ENCODE measurements at places on chromosomes 7 and 10.
A peak's percentile ranks its signal among the peaks of the same experiment; 100 is the strongest.

DNA sequence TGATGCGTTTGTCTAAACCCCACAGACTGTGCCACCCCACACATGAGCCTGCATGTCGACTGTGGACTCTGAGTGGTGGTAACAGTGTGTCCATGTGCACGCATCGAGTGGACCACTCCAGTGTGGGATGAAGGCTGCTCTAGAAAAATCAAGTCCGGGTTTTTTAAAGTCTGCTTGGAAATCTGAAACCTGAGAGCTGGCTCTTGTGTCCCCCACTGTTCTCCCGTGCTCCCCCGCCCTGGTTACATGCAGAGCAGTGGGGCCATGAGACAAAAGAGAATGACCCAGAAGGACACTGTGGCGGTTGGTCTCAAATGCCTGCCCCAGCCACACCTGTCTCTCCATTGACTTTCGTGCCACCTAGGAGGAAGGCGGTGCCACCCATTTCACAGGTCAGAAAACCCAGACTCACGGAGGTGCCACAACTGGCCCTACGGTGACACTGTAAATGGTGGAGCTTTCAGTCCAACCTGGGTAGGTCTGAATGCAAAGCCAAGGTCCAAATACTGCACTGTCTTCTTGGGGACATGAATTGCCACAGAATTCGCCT lies 27.3 kb upstream of the PWWP2B start:
- DNase-seq, result peak; percentile 28

DNA sequence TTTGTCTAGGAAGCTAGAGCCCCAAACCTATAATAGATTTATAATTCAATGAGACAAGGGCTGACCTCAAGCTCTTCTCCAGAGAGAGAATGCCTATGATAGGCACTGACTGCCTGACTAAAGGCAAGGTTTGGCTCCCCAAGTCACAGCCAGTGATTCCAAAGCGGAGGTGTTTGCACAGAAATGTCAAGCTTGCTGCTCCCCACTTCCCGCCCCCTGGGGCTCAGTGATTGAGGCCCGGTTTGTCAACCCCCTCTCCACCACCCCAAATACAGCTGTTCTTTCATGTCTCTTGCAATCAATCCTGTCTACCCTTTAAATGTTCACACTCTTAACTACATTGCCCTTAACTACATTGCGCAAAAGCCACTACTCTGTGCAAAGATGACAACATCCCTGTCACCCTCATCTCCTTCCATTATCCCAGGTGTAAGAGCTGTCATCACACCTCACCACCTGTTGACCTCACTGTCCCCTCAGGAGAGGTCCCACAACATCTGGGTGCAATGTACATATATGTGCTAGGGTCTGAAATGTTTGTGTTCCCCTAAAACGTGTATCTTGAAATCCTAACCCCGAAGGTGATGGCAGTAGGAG lies 58.0 kb downstream of the NUDCD3 start:
- DNase-seq, result no peak

- no peak for DNase-seq
Measured at GRCh38 chr7:64907641-64908326, 4.7 kb downstream of the ZNF273 start.

GRCh38 chr7:27223941-27224575 lies 18.5 kb upstream of the EVX1 start:
- DNase-seq, result no peak

DNA sequence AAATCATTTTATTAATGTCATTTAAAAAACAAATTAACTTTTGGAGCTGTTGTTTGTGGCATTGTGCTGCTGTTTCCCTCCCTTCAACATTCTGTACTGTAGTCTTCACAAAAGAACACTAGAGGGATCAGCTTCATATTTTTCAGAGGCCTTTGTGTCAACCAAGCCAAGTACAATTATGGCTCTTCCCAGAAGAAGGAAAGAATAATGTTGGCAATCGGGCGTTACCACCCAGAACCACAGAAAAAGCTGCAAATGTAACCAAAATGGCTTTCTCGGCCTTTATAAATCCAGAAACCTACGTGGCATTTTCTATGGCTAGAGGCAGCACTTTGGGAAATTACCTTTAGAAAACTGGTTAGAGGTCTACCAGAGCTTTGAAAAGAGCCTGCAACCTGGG lies 98.8 kb upstream of the COL1A2 start:
- no peak for DNase-seq

DNA sequence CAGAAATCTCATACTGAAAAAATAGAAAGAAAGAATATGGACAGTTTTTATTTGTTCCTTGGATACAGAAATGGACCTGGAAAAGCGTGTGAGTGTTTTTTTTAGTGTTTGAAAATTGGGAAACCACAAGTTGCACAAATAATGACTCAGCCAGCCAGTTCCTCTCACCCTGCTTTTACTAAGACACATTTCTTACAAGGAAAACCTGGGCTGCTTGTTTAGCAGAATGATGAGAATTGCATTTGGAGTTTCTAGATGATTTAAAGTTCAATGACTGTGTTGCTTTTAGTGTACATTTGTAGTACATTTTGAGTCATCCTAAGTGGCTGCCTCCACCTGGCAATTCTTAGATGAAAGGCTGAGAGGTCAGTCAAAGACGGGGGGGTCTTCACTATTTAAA lies 218.7 kb downstream of the ABCA13 start:
- no peak for DNase-seq

GRCh38 chr10:128092454-128092853 lies 33.8 kb downstream of the MKI67 start:
- DNase-seq, result no peak

- DNase-seq, result peak; percentile 75
Measured at GRCh38 chr7:167090-167855, 25.1 kb upstream of the FAM20C start.

GRCh38 chr7:37988721-37989650 lies 68.5 kb downstream of the EPDR1 start:
- no peak for DNase-seq

DNA sequence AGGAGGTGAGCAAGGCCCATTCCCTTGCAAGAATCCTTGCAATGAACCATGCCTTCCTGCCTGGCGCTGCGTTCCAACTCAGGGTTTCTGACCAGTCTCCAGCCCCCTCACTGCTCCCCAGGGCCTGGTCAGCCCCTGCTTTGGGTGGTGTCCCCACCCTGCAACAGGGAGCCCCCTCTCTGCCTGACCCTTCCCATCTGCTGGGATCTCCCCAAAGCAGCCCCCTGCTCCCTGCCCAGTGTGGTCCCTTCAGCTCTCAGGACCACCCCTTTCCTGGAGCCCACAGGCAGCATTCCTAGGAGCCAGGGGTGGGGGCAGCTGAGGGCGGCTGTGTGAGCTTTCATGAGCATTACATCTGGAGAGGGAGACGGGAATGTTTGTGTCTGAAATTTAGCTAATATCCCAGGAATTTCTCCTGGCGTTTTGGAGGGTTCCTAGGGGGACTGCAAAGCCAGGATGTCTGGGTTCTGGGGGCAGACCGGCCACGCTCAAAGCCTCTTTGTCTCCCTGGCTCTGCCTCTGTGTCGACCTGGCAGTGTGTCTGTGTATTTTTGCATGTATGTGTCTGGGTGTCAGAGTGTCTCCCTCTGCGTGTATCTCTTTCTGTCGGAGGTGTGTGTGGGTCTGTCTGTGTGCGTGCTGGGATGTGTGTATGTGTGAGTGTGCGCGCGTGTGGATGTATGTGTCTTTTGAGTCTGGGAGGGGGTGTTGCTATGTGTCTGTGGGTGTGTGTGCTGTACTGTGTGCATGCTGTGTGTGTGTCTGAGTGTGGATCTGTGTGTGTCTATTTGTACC lies 300.5 kb upstream of the ZMIZ1 start:
- DNase-seq, result no peak

DNA sequence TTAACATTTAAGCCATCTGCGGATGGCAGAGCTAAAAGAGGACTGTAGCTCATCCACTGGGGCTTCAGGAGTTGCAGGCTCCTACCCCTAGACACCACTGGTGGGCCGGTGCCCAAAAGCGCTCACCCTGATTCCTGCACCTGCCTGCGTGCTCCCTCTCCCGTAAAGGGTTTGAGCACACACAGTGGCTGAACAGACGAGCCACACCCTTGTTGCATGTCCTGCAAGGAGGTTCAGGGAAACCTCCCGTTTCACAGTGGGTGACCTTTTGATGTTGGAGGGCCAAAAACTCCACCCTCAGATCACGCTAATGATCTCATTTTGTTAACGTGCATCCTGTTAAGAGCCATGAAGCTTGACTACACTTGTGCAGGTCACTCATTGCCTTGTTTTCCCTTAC lies 37.9 kb downstream of the SYPL1 start:
- no peak for DNase-seq

GRCh38 chr7:33880787-33881186 lies 24.6 kb upstream of the BMPER start:
- DNase-seq, result no peak

DNA sequence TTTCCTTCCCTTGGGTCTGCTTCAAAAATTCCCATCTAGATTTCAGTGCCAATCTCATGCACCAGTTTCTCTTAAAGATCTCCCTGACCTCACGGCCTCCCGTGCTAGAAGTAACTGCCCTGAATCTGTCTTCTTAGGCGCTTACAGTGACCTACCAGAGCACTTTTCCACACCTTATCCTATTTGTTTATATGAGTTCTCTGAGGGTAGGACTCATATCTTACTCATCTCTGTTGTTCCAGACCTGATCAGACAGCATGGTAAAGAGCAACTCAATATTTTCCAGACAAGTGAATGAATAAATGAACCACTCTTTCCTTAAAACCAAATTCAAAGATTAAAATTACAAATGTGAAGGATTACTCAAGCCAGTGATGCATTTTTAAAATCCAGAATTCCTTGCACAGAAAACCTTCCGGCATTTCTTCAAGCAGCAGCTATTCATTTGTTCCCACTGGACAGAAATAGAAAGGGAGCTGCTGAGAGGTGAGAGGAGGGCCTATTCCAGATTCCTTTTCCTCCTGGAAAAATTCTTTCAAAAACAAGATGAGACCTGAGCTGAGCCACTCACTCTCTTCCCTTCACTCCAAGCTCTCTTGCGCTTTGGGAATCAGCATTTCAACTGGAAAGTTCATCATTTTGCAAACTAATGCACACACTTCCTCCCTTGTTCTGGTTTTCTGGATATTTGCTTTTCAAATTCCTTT lies 94.6 kb downstream of the ELMO1 start:
- DNase-seq, result no peak

GRCh38 chr10:113340282-113340681 lies 212.6 kb upstream of the HABP2 start:
- no peak for DNase-seq

DNA sequence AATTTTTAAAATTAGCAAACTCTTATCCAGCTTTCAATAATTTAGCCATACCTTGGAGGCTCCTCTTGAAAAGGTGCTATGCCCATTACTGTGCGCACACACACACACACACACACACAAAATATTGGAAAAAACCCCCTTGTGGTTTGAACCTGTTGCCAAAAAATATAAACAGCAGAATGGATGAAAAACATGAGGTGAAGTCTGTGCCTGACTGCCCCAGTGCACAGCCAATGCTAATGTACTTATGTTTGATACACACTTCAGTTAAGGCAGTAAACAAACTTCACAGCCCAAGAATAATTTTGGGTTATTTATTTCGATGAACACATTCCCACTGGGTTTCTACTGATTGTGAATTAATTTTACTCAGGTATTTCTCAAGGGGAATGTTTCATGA lies 113.2 kb upstream of the SEM1 start:
- no peak for DNase-seq

DNA sequence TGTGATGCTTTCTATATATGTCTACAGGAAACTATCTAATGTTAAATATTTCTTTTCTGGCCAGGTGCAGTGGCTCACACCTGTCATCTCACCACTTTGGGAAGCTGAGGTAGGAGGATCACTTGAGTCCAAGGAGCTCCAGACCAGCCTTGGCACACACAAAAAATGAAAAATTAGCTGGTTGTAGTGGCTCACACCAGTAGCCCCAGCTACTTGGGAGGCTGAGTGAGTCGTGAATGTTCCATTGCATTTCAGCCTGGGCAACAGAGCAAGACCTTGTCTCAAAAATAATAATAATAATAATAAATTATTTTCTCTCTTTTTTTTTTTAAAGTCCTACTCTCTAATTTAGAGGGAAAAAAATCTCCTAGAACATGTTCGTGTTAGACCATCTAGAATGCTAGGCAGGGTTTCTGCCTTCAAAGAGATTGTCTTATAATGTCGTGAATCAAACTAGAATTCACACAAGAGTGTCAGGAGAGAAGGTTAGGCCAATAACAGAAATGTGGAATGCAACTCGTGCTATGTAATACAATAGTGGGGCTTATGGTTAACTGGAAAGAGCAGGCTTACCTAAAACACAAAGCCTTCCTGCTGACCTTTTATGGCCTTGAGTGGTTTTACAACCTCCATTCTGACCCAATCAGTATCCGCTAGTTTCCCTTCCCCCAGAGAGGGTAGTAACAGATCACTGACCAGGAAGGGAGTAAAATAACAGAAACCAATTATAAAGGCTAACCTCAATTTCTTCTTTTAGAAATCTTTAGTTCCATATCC lies 46.3 kb downstream of the MYOF start:
- no peak for DNase-seq

DNA sequence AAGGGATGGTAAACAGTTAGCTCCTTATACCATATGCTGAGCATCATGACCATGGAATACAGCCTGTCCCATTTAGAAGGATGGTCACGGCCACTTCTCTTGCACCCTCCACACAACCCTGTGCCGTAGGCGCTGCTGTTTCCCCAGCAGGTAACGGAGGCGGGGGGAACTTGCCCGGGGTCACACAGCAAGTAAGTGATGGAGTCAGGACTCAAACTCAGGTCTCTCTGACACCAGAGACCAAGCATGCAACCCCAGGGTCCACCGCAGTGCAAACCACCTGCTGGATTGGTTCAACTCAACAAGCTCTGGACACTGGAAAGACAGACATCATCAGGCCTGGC lies 71.6 kb downstream of the ZRANB1 start:
- DNase-seq, result no peak

DNA sequence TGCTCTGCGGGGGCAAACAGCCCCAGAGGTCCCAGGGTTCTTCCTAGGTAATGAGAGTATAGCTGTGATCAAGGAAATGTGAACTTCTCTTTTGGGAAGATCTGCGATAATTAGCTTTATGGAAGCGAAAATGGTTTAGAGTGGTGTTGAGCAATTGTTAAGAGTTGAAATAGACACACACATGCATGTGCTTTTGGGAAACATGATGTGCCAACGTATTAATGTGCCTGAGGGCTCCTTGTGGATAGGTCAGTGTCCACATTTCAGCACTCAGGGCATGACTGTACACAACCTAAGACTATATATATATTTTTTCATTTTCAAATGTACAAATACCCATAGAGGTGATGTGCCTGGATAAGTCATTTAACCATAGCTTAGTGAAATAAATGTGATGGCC lies 67.0 kb downstream of the GSDME start:
- no peak for DNase-seq

GRCh38 chr10:13617116-13617515 lies 30.4 kb downstream of the PRPF18 start:
- DNase-seq, result no peak

DNA sequence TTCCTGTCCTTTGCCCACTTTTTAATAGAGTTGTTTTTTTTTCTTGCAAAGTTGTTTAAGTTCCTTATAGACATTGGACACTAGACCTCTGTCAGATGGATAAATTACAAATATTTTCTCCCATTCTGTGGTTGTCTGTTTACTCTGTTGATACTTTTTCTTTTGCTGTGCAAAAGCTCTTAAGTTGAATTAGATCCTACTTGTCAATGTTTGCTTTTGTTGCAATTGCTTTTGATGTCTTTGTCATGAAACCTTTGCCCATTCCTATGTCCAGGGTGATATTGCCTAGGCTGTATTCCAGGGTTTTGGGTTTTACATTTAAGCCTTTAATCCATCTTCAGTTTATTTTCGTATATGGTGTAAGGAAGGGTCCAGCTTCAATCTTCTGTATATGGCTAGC lies 76.9 kb upstream of the AGR3 start:
- DNase-seq, result no peak

- DNase-seq, result no peak
Measured at GRCh38 chr7:79291498-79291865, 162.0 kb downstream of the MAGI2 start.

All from chondrocyte (in vitro differentiated cells).